ENCODE measurements at places on chromosomes 7 and 10.
A peak's percentile ranks its signal among the peaks of the same experiment; 100 is the strongest.

GRCh38 chr10:55551603-55552002, 750.6 kb upstream of the PCDH15 start:
- DNase-seq = no peak

GRCh38 chr10:29535778-29536453, 98.9 kb downstream of the SVIL start:
- DNase-seq = no peak

GRCh38 chr10:62740885-62741745, 63.4 kb upstream of the ADO start:
- DNase-seq = no peak

DNA sequence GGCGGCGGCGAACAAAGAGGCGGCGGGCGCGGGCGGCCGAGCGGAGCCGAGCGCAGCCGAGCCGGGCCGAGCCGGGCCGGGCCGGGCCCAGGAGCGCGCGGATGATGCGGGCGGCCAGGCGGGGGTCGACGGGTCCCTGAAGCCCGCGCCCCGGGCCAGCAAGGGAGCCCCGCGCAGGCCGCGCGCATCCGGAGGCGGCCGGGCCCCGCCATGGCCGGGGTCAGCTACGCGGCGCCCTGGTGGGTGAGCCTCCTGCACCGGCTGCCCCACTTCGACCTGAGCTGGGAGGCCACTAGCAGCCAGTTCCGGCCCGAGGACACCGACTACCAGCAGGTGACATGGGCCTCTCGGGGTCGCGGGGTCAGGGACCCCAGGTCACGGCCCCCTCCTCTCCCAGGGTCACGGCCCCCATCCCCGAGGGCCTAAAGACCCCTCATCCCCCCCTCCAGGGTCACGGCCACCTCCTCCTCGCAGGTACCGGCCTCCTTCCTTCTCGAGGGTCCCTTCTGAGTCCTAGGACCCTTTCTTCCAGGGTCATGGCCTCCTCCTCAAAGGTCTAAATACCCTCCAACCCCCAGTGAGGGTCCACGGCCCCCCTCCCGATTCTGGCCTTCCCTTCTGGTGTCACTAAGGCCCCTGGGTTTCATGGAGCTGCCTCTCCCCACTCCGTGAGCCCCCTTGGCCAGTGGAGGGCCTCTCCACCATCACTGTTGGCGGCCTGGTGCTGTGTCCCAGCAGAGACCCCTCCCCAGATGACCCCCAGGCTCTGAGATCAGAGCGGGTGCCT, at the start of gene TTYH3:
TSS of gene TTYH3 (plus strand) at position 41 of the 787 bp plus-strand sequence. CDS start at position 211, 170 bp downstream.
- DNase-seq = no peak

GRCh38 chr7:28136885-28137284, 43.7 kb downstream of the JAZF1 start:
- DNase-seq = no peak

GRCh38 chr10:114252883-114253282, 13.8 kb downstream of the VWA2 start:
- DNase-seq = no peak

DNA sequence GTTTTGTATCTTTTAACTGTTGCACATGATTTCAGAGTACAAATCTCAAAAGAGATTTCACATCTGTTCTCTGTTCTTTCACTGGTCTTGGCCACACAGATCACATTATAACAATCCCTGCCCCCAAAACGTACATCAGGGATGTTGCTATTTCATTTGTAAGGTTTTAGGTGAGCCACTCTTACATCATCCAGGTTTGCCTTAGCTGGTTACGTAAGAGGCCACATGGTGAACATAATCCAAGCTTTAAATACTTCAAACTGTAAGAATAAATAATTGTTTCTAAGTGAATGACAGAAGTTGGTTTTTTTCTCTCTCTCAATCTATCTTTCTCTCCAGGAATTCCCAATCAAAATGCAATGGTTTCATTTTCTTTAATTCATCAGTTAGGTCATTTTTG, 245.9 kb upstream of the HGF start:
- no peak for DNase-seq

GRCh38 chr10:76236356-76236755, 804.9 kb downstream of the LRMDA start:
- no peak for DNase-seq

DNA sequence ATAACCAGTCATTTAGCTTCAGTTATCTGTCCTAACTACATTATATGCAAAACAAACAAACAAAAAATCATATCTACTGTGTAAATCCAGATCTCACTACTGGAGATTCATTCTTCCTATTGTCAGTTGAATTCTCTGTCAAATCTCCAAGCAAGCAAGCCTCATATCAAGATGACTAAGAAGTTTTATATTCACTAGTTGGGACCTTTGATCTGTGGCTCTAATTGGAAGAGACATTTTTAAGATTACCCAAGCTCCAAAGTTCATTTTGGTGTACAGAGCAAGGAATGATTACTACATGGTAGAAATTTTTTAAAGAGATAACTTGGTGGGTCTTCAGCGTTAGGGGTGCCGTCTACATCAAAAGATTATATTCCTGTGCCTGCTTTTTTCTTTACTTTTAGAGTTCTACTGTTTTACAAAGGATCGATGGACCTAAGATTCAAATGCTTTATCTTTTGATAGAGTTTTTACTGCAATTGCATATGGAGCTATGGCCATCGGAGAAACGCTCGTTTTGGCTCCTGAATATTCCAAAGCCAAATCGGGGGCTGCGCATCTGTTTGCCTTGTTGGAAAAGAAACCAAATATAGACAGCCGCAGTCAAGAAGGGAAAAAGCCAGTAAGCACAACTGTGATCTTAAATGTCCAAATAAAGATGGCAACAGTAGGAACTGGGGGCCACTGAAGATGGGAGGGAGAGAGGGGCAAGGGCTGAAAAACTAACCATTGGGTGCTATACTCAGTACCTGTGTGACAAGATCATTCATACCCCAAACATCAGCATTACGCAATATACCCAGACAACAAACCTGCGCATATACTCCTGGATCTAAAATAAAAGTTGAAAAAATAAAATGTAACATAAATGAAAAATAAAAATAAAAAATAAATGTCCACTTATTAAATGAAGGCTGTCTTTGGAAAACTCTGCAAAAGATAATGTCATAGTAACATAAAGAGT, 47.9 kb downstream of the SP8 start:
- DNase-seq = no peak

DNA sequence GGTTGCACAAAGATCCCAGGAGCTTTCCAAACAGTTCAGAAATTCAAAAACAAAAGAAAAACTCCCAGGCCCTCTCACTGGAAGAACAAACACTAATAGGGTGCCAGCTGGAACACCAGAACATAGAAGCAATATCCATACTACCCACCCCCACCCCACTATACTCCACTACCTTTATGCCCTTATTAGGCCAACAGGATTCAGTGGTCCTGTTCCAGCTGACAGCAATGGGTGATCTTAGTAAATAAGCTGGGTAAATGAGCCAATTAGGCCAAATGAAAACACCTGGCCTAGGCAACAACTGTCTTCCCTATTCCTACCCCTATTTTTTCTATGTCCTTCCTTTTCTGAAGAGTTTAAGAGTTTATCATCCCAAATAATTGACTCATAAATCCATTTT, 11.7 kb downstream of the NOC3L start:
- DNase-seq = no peak

DNA sequence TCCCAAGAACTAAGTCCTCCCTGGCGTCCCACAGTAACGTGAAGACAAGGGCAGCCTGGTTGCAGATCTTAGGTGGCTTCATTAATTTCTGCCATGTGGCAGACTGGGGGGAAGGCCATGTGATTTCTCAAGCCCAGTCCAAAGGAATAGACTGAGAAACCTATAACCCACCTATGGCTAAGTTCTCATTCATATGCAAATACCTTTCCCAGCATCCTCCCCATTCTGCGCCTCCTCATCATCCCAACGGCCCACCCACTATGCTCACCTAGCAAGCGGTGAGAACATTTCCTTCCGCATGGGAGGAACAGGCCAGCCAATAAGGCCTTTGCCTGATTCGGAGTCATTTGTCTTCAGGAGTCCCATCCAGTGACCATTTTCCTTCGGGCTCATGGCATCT, 8.2 kb upstream of the CLEC2L start:
- no peak for DNase-seq

GRCh38 chr7:93142127-93142526, 6.1 kb downstream of the SAMD9L start:
- no peak for DNase-seq

GRCh38 chr10:8278099-8278498, 223.6 kb downstream of the GATA3 start:
- DNase-seq = no peak

DNA sequence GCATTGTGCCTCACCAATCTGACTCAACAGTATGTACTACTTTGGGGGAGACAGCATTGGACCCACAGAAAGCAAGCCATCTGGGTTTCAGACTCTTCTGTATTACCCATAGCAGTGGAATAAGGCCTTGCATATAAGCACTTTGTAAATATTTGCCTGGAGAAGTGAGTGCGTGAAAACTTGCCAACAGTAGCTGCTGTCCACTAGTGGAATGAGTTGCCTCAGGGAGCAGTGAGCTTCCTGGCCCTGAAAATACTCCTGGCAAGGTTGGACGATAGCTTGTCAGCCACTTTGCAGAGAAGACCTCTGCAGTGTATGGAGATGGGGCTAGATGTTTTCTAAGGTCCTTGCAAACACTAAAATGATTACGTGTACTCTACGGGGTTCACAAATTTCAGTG, 21.6 kb downstream of the GARS1 start:
- no peak for DNase-seq

DNA sequence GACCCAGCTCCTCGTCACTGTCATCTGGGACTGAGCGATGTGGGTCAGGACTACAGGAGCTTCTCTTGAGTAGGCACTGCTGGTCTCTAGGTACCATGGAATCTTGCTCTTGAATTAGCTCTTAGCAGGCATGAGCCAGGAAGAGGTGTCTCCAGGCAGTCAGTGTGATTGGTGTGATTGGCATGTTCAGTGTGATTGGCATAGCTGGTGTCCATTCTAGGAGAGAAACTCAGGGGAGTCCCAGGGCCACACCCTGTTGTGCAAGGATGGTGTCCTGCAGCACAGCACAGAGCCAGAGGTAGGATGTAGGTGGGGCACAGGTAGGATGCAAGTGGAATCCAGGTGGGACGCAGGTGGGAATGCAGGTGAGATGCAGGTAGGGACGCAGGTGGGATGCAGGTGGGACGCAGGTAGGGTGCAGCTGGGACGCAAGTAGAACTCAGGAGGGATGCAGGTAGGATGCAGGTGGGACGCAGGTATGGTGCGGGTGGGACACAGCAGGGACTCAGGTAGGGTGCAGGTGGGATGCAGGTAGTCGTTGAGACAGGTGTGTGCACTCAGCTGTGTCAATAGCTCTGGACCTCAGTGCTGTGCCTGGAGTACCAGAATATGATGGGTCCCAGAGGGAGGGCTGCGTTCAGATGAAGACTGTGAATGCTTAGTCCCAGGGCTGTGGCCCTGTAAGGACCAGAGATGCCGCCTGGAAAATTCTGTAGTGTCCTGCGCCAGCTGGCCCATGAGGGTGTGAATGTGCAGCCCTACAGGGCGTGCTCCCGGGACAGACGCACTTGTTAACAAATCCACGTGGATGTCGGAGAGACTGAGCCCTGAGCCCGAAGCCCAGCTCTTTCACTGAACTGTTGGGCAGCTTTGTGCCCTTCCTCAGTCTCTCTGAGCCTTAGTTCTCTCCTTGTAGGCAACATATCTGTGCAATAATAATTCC, 248.2 kb upstream of the PITRM1 start:
- no peak for DNase-seq

- DNase-seq = peak; percentile 94
Measured at GRCh38 chr7:54758702-54759592, at the start of gene SEC61G. TSS of gene SEC61G (minus strand) at chr7:54759211. CDS start at chr7:54757588, 1,623 bp downstream.

DNA sequence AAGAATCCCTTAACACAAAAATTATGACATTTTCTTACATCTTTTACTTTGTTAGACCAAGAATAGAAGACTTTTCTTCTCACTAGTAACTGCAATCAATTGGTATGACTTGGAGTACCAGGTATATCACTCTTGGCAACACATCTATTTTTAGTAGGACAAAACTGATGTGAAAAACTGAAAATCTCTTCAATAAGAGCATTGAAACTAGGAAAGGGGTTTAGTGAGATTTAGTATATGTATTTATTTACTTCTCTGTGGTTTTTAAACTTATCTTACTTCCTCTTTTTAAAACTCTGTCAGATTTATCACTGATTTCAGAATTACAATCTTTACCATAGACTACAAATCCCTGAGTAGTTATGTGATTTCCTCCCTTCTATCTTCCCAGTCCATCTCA, 366.2 kb downstream of the PCDH15 start:
- DNase-seq = no peak

- no peak for DNase-seq
Measured at GRCh38 chr7:102030696-102031095, 213.3 kb downstream of the CUX1 start.

- DNase-seq = no peak
Measured at GRCh38 chr10:62014510-62014909, 113.0 kb downstream of the ARID5B start.

GRCh38 chr7:77837275-77837674, 38.7 kb downstream of the PHTF2 start:
- DNase-seq = no peak

GRCh38 chr7:105219771-105220160, 169.0 kb downstream of the SRPK2 start:
- no peak for DNase-seq

DNA sequence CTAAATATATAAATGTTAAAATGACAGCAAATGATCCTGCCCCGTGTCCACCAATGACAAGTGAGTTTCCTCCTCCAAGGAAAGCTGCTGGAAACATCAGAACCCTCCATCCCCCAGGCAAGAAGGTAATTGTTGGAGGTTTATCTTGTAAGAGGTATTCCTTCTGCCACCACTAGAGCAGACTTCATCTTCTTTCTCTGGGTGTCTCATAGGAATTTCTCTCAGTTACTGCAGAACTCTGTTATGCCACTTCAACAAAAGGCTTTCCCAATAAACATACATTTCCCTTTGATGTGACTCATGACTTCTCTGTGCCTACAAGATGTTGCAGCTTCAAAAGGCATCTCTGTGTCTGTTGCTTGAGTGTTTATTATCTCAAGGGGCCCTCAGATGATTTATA, 279.1 kb downstream of the BMPER start:
- no peak for DNase-seq

DNA sequence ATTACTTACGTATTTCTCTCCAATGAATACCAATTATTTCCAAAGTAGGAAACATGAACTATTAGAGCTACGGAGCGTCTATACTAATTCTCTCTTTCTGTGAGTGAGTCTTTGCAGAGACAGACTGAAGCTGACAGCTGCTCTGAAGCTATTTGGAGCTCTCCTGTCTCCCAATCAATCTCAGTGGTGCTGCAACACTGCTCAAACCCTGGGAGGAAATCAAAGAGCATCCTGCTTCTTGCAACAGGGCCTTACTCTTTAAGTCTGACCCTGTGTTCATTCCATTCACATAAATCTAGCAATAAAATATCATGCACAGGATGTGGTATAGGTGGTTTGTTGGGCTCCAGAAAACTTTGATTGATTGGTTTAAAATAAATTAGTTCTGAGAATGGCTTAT, 685.7 kb upstream of the IGFBP3 start:
- DNase-seq = no peak

- no peak for DNase-seq
Measured at GRCh38 chr7:41911792-41912191, 208.9 kb upstream of the INHBA start.

DNA sequence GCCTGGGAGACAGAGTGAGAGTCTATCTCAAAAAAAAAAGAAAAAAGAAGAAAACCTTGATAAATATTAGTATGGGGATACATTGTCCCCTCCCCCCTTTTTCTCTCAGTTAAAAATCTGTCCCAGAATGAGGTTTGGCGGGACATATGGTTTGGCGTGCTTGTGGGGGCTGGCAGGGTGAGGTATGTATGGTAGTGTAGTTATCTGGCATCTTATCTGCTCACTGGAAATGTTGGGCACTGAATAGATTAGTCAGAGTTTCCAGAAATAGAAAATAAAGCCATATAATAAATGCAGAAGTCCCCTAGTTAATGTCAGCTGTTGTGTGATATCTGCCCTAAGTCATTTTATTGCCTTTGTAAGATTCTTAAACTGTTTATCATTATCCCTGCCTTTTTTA, 397.5 kb upstream of the GALNT17 start:
- no peak for DNase-seq

Data from central memory CD4-positive, alpha-beta T cell (primary cell).